ENCODE measurements at places on chromosomes 2 and 18.

DNA sequence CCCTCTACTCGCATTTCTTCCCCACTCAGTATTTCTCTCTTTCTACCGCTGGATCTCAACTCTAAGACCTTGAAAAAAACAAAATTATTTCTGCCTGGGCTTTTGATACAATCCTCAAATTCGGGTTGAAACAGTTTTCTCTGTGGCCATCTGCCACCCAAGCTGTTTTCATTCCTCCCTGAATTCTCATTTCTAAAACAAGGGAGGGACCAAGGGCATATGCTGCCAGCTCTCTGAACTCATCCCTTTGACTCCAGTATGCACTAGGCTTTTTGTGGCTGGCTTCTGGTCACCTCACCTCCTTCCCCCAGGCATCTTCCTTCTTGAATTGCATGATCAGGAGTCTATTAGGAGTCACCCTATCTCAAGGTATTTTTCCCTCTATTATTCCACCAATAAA is 49.5 kb downstream of the CCDC148 start:
- DNase-seq = no peak

- no peak for DNase-seq
These were observed 5.3 kb downstream of the MYL1 start for GRCh38 chr2:210309548-210310233.

- no peak for DNase-seq
These were observed 798.5 kb downstream of the TRIB2 start for GRCh38 chr2:13515254-13515653.

GRCh38 chr18:3454365-3455089 is 4.6 kb downstream of the TGIF1 start:
- peak; percentile 60 for DNase-seq

- no peak for DNase-seq
These were observed 40.0 kb upstream of the GLS start for GRCh38 chr2:190840569-190841172.

GRCh38 chr2:156164091-156164720 is 168.3 kb downstream of the NR4A2 start:
- no peak for DNase-seq

- DNase-seq = no peak
These were observed 2.9 kb downstream of the CYP26B1 start for GRCh38 chr2:72144632-72145288.

GRCh38 chr2:45889053-45889452 is 237.6 kb downstream of the PRKCE start:
- DNase-seq = no peak

DNA sequence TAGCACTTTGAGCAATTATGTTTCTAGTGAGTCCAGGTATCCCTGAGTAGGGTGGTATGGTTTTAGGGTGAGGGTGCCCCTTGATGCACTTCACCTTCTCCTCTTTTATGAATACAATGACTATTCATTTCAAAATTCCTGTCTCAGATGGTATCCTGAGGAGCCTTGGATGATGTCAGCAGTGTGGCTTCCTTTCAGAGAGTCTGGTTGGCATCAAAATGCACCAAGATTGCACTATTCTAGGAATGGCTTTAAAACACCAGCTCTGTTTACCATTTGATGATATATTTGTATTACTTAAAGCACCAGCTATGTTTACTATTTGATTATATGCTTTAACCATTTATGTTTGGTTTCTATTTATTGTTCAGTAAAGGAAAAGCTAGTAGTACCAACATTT is 141.0 kb downstream of the FMNL2 start:
- no peak for DNase-seq

DNA sequence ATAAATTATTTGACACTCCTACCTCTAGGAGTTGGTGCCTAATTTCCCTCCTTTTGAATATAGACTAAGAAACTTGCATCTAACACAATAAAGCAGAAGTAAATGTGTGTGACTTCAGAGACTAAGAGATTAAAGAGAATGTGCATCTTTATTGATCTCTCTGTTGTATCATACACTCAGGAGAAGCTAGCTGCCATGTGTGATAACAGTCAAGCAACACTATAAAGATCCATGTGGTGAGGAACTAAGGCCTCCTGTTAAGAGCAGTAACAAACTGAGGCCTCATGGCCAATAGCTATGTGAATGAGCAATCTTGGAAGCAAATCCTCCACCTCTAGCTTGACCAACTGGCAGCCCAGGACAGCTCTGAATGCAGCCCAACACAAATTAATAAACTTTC is 3.4 kb downstream of the FANCL start:
- no peak for DNase-seq

GRCh38 chr2:242040681-242041080 is 171.2 kb downstream of the RTP5 start:
- DNase-seq = no peak

DNA sequence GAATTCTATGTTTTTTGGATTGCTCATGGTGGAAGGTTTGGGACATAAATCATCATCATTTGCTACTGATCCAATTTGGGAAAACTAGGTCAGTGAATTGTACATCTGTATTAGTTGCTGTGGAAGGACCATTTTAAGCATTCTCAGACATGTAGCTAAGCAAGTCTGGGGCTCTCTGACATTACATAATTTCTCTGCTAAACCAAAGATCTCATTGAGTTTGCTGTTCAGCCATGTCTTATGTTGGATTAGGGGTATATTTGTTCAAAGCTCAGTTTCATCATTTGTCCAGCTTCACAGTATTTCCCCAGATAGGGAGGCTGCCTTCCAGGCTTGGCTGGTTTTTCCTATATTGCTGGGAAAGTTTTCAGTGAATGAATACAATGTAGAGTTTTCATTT is 399.7 kb downstream of the MTX2 start:
- DNase-seq = no peak

GRCh38 chr2:182831921-182832320 is 34.5 kb downstream of the FRZB start:
- DNase-seq = no peak

GRCh38 chr2:237540823-237541222 is 25.6 kb upstream of the PRLH start:
- DNase-seq = peak; percentile 5

Data from astrocyte of the cerebellum (primary cell).